CD8-positive, alpha-beta memory T cell (primary cell): ENCODE measurements at places on chromosomes 3 and 15.

DNA sequence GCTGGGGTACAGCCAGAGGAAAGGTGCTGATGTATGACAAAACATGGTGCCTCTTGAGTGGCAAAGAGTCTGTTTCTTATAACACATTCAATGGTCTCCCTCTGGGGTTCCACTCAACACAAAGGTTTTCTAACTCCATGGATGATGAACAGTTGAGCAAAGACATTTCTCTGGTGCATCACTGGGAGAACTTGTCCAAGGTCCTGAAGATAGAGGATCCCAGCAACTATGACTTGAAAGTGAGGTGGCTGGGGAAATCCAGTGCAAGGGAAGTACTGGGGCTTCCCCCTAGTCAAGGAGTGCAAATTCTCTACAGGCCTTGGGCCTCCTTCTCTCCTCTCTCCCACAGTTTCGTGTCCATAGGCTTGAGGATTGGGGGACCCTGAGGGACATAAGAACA is 431.1 kb downstream of the WDR72 start:
- DNase-seq: no peak

GRCh38 chr3:169364497-169364896 is 299.0 kb downstream of the MECOM start:
- no peak for DNase-seq

- no peak for DNase-seq
These were observed 15.4 kb upstream of the FGD5 start for GRCh38 chr3:14803101-14803980.

DNA sequence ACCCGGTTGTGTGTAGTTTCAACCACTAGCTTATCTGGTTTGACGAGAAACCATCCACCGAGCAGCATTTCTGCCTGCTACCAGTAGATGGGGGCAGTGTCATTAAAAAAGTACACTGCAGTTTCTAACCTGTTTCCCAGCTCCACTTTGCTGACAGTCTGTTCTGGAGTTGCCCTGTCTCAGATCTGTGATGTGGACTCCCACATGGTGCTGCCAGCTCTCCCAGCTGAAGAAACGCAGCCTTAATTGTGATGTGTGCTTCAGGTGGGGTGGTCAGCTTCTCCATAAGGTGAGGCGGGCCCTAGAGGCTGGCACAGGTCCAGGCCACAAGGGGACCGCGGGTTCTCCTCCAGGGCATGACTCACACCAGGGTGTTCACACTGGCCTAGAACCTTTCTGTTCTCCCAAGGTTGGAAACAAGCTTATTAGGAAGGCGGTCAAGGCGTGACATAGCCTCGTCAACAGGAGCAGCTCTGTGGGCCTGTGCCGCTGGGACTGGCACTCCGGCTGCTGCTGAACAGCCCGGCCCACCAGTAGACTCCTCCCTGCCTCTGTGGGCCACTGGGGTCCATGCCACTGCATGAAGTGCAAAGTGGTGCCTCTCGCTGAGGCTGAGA is 2.9 kb upstream of the FAM43A start:
- peak; percentile 43 for DNase-seq

DNA sequence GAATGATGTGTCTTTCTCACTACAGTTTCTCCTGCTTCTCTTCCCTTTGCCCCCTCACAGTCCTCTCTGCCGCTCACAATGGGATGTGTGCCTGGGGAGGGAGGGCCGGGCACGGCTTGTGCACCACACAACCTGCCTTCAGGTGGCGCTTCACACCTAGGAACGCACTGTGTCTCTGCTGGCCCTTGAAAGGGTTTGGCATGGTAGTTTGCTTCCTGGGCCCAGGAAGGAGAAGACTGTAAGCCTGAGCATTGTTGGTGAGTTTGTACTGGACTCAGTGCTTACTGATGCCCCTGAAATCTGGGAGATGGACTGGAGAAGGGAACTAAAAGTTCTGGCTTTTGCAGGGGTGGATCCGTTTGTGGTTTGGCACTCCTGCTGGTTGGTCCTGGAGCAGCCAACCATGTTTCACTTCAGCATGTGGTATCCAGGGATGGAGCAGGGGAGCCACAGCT is 9.2 kb downstream of the ALPK3 start:
- DNase-seq: no peak

DNA sequence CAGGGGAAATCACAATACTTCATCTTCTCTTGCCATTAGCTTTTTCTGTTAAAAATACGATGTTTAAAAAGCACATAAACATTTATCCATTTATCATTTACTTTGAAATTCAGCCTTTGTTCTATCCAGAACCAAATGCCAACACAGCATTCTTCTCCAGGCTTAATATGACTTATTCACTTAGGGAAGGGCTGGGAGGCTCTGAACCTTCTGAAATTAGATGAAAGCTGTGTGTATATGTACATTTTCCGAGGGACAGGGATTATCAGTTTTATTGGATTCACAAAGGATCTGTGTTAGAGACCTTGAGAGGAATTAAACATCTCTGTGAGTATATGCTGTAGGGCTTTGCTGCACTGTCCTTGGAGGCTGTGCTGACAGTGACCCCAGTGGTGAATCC is 210.6 kb upstream of the UBE3A start:
- no peak for DNase-seq

GRCh38 chr15:91049378-91050127 is 27.2 kb upstream of the VPS33B start:
- DNase-seq: peak; percentile 67

DNA sequence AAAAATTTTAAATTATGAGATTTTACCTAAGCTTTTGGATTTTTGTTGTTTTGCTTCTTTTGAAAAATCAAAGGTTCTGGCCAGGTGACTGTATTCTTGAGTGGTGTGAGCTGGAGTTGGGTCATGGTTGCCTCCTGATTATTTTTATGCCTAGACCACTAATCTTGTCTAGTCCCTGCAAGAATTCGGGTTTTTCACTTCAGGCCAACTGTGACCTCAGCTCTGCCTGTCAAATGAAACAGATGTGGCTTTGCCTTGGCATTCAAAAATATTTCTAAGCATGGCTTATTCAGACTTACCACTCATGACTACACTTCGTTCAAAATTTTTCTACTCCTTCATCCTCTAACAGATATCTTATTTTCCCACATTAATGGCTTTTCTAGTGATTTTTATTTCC is 25.4 kb upstream of the CDV3 start:
- DNase-seq: no peak

- DNase-seq: no peak
These were observed 25.2 kb downstream of the GOLGA6D start for GRCh38 chr15:75307778-75308390.

- DNase-seq: no peak
These were observed 265.2 kb upstream of the TLE3 start for GRCh38 chr15:70362886-70363285.

GRCh38 chr15:51641490-51642130 is 19.0 kb upstream of the DMXL2 start:
- DNase-seq: no peak
